ENCODE measurements at places on chromosomes 1 and 21.

DNA sequence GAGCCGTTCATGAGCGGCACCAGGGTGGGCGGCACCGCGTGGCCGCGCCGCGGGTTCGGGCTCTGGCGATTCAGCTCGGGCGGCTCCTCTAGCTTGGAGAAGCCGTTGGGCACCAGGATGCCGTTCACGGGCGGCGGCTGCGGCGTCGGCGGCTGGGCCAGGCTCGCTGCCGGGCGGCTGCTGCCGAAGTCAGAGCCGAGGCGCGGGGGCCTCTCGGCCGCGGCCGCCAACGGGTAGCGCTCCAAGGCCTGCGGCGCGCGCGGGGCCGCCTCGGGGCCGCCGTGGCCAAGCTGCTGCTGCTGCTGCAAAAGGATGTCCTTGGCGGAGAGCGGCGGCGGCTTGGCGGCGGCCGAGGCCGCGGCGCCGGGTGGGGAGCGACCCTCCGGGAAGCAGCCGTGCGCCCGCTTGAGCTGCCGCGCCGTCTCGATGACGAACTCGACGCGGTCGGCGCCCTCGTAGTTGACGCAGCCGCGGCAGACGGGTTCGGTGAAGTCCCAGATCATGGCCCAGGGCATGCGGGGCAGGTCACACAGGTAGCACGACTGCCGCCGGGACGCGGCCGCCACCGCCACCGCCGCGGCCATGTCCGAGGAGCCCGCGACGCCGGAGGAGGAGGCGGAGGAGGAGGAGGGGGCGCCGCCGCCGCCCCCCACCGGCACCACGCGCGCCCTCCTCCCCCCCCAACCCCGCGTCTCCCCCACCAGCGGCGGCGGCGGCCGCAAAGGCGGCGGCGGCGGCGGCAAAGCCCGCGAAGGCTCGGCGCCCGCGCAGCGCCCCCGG is 877 bp downstream of the IRF2BP2 start:
- DNase-seq = no peak

DNA sequence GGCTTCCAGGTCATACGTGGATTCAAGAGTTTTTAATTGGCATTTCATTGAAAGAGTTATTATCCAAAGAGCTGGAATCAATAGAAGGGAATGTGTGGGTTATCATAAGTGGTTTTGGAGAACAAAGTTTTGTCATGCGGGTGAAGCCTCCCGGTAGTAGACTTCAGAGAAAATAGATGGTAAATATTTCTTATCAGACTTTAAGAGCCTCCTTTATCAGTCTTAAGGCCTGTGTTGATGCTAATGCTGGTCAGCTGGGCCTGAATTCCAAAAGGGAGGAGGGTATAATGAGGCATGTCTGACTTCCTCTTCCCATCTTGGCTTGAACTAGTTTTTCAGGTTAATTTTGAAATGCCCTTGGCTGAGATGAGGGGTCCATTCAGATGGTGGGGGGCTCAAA is 89.7 kb downstream of the ITSN1 start:
- DNase-seq = no peak

- DNase-seq = no peak
These were observed 191.5 kb downstream of the SIPA1L2 start for GRCh38 chr1:232438476-232438875.

GRCh38 chr21:42555756-42556438 is 42.2 kb downstream of the SLC37A1 start:
- no peak for DNase-seq

DNA sequence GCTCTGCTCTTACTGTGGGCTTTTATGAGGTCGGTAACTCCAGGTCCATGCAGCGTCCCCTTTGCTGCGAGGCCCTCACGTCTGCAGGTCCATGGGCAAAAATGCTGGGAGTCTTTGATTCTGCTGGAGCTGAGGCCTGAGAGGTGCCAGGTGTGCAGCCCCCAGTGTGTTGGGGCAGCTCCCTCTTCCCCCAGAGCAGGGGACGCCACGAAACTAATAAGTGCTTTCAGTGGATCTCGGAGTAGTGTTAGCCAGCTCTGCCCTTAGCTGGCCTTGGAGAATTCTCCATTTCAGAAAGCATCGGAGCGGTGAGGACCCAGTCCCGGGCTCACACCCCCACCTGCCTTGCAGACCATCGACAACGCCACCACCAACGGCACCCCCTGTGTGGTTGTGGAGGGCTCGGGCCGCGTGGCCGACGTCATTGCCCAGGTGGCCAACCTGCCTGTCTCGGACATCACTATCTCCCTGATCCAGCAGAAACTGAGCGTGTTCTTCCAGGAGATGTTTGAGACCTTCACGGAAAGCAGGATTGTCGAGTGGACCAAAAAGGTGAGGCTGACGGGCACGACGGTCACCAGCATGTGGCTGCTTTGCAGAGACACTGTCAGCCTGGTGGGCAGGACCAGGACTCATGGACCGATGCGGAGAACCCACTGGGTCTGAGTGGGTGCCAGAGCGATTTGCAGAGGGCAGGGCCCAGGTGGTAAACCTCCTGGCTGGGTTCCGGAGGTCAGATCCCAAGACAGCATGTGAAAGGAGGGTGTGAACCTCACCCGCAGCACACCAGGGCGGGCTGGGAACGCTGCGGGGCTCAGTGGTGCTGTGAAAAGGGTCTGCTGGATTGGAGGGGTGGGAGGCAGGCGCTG is 25.5 kb downstream of the TRPM2 start:
- DNase-seq = no peak

DNA sequence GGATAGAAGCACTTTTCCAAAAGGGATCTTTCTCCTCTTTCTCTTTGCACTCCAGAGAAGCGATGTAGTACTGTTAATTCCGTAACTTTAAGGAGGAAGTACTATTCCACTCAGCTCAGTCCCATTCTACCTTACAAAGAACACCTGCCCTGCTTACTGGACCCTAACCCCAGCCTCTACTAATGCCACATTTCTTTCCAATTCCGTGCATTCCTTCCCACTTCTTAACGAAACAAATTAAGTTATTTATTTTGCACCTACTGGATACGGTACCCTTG is 511 bp downstream of the NDC1 start:
- no peak for DNase-seq
